Lung microvascular endothelial cell (primary cell): ENCODE measurements at places on chromosomes 2 and 18. TPM values are rescaled to one million over a fixed set of nuclear protein-coding genes. Genes with fewer than 3 reads are reported as not detected.

DNA sequence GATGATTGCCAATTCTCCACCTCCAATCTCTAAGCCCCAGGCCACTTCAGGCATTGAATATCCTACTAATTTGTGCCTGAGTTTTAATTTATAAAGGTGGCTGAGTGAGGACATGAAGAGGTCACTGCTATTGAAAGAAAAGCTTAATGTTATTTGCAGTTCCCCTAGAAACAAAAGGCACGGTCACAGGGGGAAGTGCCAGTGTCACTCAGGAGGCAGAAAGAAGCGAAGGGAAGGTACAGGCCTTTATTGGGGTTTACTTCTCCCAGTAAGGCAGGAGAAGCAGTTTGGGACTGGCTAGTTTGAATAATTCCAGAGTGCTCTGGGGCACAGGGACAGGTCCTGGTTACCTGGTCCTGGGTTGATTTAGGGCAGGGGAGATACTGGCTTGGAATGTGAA lies 1.7 kb upstream of the ABHD1 start:
- DNase-seq, result no peak

GRCh38 chr2:240759459-240759858 lies 60.6 kb downstream of the KIF1A start:
- DNase-seq, result no peak

- no peak for DNase-seq
Measured at GRCh38 chr18:28359176-28359575, 182.2 kb upstream of the CDH2 start.

DNA sequence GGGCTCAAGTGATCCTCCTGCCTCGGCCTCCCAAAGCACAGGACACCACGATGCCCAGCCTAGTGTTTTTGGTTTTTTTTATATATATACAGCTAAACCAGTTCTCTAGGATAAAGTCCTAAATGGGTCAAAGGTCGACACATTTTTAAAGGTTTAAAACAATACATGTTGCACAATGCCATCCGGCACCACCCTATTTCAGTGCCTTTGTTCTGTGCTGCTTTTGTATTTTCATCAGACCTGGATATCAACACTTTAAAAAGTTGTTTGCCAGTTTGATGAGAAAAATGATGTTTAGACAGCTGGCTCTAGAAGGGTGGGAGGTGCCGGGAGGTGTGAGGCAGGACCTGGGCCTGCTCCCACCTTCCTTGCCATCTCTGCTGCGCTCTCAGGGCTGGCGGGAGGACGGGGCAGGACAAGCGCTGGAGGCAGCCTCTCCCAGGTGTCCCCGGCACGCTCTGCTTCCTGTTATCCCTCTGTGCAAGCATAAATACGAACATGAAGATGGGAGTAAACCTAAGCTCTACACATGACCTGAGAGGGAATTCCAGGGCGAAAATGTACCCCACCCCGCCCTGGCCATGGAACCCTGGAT lies 103.7 kb downstream of the HS6ST1 start:
- no peak for DNase-seq

- DNase-seq, result peak; percentile 71
Measured at GRCh38 chr18:777021-777420, 35.0 kb downstream of the YES1 start.

DNA sequence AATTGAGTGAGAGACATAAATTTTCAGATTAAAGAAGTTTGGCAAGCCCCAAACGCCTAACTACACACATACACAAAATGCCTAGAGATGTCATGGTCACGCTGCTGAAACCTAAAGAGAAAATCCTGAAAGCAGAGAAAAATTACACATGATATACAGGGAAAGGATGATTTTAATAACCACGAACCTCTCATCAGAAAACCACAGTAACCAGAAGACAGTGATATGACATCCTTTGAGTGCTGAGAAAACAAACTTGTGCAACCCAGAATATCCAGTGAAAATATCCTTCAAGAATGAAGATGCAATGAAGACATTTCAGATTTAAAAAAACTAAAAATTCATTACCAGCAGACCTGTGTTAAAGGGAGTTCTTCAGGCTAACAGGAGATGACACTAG lies 122.4 kb upstream of the LMAN1 start:
- no peak for DNase-seq

DNA sequence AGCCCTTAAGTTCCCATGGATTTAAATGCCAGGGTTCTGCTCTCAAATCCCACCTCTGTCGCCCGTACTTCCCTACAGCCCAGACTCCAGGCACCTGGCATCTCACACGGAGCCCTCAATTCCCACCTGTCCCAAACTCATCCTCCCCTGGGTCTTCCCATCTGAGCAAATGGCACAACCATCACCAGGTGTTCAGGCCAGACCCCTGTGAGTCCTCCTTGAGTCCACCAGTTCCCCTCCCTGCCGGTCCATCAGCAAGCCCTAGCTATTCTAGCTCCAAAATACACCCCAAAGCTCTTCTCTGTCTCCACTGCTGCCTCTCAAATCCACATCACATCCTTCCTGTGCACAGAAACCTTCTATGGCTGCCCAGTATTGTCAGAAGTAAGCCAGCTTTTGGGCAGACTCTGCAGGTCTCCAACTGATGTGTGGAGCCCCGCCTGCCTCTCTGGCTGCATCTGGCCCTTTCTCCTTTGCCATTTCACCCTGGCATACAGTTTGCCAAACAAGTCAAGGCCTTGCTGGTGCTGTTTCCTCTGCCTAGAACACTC lies 67.7 kb downstream of the DNMT3A start:
- no peak for DNase-seq

GRCh38 chr2:143530758-143531157 lies 401.5 kb downstream of the ARHGAP15 start:
- no peak for DNase-seq

- DNase-seq, result no peak
Measured at GRCh38 chr2:235468978-235469655, 24.7 kb upstream of the AGAP1 start.

The EGR4 gene
- total RNA-seq, result under 0.01 TPM in 1 of 2 replicates, not detected in the other

The GAD1 gene
- total RNA-seq, result 0.22 and 0.40 TPM in 2 replicates

The DNMT3A gene
- 31.6 and 43.8 TPM in 2 replicates for total RNA-seq

The DSG2 gene
- total RNA-seq, result 1.7 and 5.8 TPM in 2 replicates
